ENCODE measurements at places on chromosomes 6 and 20.

DNA sequence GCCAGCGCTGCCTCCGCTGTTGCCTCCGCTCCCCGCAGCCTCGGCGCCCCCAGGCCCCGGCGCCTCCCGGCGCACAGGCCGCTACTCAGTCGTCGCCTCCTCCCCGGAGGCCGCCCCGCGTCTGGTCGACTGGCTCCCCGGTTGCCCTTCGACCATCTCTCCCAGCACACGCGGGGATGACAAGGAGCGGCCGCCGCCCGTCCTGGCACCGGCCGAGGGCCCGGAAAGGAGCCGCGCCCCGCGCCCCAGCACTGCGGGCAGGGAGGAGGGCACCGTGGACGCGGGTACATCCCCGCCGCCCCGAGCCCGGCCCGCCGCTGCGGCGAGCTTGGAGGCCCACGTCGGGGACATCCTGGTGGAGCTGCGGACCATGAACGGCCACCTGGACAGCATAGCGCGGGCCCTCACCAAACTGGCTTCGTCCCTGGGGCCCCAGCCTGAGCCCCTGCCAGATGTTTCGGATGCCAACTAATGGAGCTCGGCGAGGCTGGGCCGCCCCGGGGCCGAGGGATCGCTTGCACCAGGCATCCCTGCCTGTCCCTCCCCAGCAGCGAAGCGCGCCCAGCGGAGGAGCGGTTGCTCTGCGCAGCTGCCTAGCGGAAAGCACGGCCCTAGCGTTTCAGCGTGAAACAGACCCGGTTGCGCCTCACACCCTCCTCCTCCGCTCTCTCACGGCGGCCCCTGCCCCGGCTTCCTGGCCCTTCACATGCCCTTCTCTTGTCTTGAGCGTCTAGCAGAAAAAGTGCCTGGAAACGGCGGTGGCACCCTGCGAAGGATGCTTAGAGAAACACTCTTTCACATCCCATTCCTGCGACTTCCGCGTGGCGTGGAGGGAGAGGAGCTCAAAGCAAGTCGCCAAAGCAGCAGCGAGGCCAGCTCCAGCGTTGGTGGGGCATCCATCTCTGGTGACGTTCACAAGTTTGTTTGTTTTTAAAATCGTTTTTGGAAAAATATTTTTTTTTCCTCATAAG lies 285.8 kb upstream of the SUPT3H start:
- DNase-seq = no peak

- no peak for DNase-seq
Measured at GRCh38 chr6:104381907-104382306, 477.8 kb downstream of the HACE1 start.

- DNase-seq = no peak
Measured at GRCh38 chr20:25258476-25258805, 10.6 kb downstream of the PYGB start.

GRCh38 chr6:135826236-135826804 lies 25.2 kb upstream of the PDE7B start:
- no peak for DNase-seq

DNA sequence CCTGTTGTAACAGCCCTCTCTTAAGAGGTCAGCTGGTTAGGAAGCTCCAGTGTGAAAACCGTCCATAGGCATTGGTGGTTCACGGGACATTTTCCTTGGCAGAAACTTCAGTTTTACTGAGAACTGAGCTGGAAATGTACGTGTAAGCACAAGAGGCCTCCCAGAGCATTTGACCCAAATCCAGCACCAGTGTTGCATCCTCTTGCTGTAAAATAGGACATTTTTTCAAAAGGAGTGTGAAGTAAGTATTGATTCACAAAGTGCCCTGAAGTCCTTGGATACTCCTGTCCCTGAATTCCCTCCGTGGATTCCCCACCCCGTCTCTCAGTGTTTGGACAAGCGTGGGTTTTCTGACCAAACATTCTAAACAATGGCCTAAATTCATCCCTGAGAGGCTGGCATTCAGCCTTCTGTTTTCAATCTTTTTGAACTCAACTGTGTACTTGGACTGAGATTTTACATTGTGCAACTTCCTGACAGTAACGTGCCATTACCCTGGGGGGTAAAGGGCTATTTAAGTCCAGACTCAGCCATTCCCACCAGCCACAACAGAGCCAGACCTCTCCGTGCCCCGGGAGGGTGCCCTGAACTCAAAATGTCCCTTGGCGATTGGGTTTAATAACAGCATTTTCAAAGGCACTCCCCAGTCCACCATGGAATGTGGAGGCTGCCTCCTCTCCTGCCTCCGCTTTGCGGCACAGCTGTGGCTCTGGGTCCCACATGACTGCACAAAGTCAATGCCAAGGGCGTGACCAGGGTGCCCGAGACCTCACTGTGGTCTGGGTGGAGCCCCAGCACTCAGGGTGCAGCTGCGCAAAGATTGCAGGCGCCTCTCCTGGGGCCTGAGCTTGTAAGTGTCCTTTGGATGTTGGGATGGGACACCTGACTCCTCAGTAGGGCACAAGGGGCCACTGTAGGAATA lies 92.7 kb upstream of the AFDN start:
- no peak for DNase-seq

DNA sequence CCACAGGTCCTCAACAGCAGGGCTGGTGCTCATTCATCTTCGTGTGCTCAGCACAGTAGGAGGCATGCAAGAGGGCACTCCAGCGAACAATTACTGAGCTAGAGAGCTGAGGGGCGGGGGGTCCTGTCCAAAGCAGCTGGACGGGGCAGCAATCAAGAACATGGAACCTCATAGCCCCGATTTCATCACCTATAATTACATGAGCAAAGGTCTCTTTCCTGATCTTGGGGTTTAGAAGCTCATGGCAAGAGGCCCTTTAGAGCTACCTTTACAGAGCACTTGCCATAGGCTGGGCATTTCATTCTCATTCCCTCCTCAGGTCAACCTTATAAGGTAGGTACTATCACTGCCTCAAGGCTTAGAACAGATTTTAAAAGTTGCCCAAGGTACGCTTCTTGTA lies 10.4 kb downstream of the MOCS1 start:
- DNase-seq = no peak

GRCh38 chr6:136415351-136416007 lies 125.8 kb upstream of the BCLAF1 start:
- DNase-seq = no peak

- DNase-seq = no peak
Measured at GRCh38 chr6:16730738-16731477, 30.4 kb downstream of the ATXN1 start.

- no peak for DNase-seq
Measured at GRCh38 chr20:63023936-63024571, 17.3 kb upstream of the BHLHE23 start.

GRCh38 chr20:23139524-23139923 lies 53.4 kb upstream of the CD93 start:
- DNase-seq = no peak

GRCh38 chr6:108744996-108745395 lies 103.2 kb upstream of the ARMC2 start:
- DNase-seq = no peak

GRCh38 chr6:56604186-56604585 lies 38.5 kb downstream of the DST start:
- DNase-seq = no peak

GRCh38 chr20:63212792-63213191 lies 3.1 kb downstream of the YTHDF1 start:
- DNase-seq = no peak

- no peak for DNase-seq
Measured at GRCh38 chr6:30842754-30843610, 41.3 kb upstream of the DDR1 start.

DNA sequence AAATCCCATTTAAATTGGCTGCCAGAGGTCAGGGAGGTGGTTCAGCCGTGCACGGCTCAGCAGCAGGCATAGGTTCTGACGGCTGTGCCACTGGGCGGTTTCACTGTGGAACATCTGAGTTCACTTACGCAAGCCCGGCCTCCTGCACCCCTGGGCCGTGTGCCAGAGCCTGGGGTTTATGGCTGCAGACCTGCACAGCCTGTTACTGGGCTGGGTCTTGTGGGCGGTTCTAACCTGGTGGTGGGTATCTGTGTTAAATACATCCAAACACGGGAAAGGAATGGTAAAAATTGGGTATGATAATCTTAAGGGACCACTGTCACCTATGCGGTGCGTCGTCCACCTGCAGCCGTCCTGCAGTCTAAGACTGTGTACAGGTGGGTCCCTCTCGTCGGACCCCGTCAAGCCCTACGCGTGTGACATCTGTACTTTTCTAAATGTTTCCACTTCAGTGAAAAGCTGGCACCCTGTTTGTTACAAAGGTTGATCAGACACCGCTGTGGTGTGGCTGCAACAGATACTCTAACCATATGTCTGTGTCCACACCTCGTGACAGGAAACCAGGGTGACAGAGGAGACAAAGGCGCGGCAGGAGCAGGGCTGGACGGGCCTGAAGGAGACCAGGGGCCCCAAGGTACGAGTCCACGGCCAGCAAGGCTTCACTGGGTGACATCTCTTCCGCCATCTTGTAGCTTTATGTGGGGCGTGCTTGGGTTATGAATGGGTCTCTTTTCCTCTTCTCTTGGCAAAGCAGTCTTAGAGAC lies 21.5 kb downstream of the COL9A3 start:
- DNase-seq = no peak

GRCh38 chr20:34415079-34415478 lies 52.0 kb downstream of the ITCH start:
- no peak for DNase-seq

DNA sequence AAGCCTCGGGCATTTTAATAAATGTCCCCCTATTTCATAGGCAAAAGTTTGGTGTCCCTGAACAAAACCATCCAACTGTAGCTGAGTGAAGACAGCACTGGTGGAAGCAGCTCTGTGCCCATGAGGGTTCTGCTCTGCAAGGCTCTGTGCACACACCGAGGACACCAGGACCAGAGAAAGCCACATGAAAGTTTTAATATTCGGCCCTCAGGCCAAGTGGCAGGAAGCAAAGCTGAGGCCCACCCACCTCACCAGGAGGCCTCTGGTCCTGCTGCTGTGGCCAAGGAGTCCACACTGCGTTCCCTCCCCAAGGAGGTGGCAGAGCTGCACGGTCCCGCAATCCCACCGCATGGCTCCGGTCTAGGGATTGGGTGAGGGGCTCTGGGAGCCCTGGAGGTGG lies 62.6 kb upstream of the RPS6KA2 start:
- no peak for DNase-seq

GRCh38 chr6:142700032-142700431 lies 244.9 kb downstream of the HIVEP2 start:
- DNase-seq = no peak

DNA sequence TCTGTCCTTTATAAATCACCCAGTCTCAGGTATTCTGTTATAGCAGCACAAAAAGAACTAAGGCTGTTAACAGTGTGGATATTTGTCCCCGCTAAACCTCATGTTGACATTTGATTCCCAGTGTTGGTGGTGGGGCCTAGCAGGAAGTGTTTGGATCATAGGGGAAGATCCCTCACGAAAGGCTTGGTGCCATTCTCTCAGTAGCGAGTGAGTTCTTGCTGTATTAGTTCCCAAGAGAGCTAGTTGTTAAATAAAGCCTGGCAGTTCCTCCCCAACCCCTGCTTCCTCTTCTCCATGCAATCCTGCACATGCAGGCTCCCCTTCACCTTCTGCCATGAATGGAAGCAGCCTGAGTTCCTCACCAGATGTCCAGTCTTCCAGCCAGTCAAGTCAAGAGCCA lies 29.8 kb upstream of the ERVFRD-1 start:
- DNase-seq = no peak

DNA sequence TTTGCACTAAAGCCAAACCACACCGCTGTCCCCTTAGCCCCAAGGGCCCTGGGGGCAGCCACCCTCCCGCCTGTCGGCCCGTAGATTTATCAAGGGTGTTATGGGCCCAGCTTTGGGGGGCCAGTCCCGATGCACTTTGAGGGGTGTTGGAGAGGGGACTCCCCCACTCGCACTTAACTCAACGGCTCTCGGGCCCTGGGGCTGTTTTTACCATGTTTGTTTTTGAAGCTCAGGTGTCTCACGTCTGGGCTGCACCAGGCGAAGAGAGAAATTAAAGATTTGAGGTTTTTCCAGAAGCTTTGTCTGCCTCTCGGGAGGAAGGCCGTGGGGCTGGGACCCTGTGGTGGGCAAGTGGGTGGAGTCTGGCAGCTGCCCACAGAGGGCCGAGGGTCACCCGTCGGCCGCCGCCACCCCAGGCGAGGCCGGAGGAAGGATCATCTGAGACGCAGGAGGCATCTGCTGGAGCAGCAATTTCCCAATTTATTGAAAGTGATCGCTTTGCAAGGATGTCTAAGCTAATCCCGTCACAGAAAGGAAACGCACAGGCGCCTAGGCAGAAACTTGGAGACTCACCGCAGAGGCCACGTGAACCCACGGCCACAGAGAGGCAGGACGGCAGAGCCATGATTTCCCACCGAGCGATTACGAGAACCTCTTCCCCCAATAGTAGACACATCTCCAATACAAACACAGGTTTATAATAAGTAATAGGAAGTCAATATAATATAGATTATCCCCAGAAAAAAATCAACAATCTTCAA lies 3.8 kb downstream of the SLC2A4RG start:
- no peak for DNase-seq

GRCh38 chr6:50973464-50973863 lies 154.8 kb downstream of the TFAP2B start:
- DNase-seq = no peak

- no peak for DNase-seq
Measured at GRCh38 chr6:166998256-166999144, 697 bp upstream of the CEP43 start.

GRCh38 chr6:49540614-49541013 lies 9.9 kb upstream of the C6orf141 start:
- DNase-seq = no peak

DNA sequence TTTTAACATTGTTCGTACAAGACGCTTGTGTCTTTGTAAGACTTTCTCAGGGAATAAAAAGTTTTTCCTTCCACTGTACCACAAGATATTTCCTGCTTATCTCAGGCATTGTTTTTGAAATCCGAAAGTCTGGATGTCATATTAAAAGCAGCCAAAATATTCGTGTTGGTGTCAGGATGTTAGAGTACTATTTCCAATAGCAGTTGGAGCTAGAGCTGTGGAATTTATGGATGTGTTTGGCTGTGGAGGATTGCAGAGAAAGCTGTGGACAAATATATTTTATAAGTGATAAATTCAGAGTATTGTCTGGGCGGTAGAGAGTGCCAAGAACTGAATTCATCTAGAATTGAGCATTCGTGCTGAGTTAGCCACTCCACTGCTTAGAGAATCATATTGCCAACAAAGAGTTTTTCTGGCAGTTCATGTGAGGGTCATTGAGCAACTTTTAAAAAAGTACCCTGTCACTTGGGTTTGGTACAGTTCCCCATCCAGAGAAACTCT lies 57.7 kb downstream of the ZDHHC14 start:
- DNase-seq = no peak

GRCh38 chr6:82980086-82980485 lies 85.6 kb downstream of the UBE3D start:
- DNase-seq = no peak

GRCh38 chr20:20892328-20892727 lies 179.9 kb upstream of the RALGAPA2 start:
- no peak for DNase-seq

GRCh38 chr6:112027942-112028674 lies 25.8 kb upstream of the CCN6 start:
- DNase-seq = peak; percentile 12

GRCh38 chr20:45095805-45096238 lies 5.1 kb downstream of the KCNS1 start:
- DNase-seq = peak; percentile 27

GRCh38 chr20:63161176-63161651 lies 54.7 kb downstream of the YTHDF1 start:
- no peak for DNase-seq
